ENCODE measurements at places on chromosomes 1 and 21.

DNA sequence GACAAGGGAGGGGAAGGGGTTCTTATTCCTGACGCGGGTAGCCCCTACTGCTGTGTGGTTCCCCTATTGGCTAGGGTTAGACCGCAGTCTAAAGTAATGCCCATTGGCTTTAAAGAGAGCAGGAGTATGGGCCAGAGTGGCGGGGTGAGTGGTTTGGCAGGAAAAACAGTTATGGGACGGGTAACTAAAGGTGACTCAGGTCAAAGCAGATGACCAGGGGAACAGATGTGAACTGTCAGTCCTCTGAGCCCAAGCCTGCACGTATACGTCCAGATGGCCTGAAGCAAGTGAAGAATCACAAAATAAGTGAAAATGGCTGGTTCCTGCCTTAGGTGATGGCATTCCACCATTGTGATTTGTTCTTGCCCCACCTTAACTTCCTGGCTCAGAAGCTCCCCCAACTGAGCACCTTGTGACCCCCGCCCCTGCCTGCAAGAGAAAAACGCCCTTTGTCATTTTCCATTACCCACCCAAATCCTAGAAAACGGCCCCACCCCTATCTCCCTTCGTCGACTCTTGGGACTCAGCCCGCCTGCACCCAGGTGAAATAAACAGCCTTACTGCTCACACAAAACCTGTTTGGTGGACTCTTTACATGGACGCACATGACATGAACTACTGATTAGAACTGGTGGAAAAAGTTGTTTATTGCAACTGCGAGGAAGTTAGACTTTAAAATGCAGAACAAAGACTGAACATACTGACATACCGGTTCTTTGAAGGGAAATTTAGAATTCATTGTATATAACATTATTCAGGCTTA lies 758 bp upstream of the ATAD3B start:
- no peak for DNase-seq

DNA sequence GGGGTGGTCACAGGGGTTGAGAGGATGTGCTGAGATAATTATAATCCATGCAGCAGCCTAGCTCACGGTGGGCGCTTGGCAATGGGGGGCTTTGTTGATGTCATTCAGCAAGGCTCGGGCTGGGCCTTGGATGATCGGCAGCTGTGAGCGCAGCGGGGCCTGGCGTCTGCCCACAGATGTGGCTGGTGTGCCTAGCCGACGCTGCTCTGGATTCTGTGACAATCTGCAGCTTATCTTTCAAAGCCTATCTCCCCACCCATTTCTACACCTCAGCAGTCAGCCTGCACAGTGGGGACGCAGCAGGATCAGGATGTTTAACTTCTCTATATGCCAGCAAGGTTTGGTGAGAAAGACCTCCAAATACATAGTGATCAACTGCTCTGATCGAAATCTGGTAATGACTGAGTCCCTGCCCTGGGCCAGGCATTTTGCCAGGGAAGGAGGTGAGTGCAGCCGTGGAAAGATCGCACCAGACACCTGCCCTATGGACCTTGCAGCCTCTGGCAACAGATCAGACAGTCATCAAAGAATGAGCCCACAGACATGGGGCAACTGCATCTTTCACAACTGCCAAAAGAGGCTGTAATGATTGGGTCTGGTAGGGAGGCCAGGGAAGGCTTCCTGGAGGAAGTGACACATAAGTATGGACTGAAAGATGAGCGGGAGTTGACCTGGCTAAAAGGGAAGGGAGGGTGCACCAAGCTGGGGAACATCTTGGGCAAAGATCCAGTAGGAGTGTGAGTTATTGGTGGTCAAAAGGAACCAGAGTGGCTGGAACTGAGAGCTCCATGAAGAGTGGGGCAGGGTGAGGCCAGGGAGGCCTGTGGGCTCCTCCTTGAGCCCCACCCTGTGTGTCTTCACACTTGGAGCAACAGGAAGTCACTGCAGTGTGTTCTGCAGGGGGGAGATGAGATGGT lies 35.3 kb downstream of the EPHB2 start:
- no peak for DNase-seq

DNA sequence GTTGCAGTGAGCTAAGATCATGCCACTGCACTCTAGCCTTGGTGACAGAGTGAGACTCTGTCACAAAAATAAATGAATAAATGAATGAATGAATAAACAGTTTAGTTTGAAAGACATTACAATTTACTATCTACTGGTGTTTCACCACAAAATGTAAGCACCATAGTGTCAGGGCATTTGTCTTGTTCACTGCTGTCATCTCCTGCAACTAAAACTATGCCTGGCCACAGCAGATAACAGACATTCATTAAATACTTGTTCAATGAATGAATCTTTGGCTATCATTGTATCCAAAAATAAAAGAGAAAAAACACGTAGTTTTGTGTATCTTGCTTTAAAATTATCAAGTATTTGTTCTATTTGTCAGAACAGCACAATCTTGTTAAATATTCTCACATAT lies 32.5 kb downstream of the SASS6 start:
- no peak for DNase-seq

DNA sequence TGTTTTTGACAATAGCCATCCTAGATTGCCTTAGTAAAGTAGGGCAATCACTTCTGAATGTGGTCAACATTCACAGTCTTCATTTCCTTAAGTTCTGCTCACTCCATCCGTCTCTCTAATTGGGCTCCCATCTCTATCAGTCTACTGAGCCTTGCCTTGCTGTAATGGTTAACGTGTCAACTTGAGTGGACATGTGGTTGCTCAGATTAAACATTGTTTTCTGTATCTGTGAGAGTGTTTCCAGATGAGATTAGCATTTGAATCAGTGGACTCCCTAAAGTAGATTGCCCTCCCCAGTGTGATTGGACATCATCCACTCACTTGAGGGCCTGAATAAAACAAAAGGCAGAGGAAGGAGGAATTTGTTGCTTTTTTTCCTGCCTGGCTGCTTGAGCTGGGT lies 26.4 kb downstream of the C1orf216 start:
- DNase-seq, result no peak

DNA sequence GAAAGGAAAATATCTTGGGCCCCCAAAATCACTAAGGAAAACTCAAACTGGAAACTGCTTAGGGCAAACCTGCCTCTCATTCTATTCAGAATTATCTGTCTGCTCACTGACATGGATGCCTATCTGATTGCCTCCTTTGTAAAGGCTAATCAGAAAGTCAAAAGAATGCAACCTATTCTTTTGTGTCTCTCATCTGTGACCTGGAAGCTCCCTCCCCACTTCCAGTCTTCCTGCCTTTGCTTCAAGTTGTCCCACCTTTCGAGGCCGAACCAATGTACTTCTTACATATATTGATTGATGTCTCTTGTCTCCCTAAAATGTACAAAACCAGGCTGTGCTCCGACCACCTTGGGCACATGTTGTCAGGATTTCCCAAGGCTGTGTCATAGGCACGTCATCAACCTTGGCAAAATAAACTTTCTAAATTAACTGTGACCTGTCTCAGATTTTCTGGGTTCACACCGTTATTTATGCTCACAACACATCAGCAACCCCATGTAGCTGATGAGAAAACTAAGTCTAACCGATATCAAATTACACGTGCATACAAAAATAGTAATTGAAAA lies 302.3 kb upstream of the NRIP1 start:
- no peak for DNase-seq

DNA sequence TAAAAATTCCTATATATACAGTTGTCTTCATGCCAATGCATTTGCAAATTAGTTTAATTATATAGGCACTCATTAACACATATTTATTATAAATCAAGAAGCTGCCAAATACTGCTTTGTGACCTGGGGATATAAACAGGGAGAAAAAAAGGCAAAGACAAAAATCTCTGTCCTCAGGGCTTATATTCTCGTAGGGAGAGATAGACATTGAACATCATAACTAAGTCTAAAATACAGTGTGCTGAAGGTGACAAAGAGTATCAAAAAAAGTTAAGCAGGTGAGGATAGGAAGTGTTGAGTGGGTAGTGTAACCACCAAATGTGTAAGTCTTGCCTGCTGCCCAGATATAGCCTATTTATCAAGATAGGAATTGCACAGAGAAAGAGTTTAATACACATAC lies 40.7 kb upstream of the LYPLAL1 start:
- DNase-seq, result no peak

- DNase-seq, result no peak
Observed at GRCh38 chr1:53982763-53983104, 35.3 kb downstream of the LDLRAD1 start.

DNA sequence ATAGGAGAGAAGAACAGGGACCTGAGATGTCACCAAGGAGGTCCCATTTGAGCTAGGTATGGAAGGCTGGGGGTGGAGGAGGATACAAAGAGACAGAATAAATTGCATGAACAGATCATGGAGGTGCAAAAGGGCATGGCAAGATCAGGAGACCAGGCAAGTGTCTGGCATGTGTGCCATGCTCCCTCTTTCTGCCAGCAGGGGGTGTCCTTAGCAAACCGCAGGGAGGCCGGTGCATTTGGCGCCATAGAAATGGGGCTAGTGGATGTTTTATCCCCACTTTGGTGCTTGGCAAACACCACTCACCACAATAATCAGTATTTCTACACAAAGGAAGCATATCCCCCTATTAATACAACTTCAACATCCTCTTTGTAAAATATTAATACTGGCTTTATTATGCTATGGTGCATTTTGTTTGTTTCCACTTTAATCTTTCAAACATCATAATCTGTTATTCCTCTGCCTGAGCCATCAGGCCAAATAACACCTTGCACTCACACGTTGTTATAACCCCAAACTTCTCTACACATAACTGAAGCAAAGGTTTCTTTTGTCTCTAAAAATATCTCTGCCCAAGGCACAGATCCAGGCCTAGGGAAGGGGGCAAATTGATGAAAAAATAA lies 25.9 kb downstream of the S100A6 start:
- peak; percentile 79 for DNase-seq

GRCh38 chr1:46547481-46548383 lies 3.7 kb downstream of the KNCN start:
- DNase-seq, result peak; percentile 42

- DNase-seq, result no peak
Observed at GRCh38 chr1:59194621-59195020, 102.3 kb upstream of the FGGY start.

DNA sequence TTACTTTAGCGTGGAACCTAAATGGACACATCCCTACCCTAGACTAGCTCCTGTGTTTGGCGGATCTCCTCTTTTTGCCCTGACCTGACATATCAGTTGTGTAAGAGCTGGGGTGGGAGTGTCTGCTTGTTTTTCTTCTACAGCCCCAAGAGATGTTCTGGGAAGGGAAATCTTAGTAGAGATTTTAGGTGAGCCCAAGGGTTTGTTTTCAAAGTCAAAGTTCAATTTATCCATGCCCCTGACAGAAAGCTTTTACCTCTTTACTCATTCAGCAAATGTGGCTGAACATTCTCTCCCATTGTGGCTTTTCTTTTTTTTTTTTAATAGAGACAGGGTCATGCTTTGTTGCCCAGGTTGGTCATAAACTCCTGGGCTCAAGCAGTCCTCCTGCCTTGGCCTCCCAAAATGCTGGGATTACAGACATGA lies 7.3 kb upstream of the TARS2 start:
- no peak for DNase-seq

DNA sequence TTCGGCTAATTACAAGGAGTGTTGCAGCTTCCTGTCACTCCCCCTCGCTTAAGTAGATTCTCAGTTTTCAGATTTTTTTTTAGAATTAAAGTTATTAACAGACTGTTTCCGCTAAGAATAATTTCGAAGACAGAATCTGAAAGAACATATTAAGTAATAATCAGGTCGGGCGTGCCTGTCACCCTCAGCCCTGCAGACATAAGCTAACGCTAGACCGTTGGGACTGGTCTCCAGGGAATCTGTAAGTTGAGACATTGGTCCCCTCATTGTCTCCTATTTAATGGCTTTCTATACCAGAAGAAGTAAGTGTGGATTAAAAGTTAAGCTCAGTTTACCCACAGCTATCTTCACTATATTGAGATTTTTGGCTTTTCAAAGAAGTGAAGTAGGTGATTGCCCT lies 14.5 kb downstream of the NMNAT1 start:
- no peak for DNase-seq

DNA sequence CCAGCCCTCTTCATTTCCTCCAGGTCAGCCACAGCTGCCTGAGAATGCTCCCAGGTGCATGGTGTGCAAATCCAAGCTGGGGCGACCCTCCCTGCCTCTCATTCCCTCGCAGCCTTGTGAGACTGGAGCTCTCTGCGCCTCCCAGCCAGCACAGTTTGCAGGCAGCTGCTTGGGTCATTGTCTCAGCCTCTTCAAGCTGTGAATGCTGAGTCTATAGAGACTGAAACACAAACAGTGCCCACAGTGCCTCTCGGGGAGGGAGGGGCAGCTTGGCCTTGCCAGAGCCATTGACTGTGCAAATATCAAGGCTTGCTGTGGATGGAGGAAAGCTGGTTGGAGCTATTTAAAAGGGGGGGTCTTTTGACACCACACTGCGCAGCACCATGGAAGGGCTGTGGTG lies 10.6 kb downstream of the PLXNA2 start:
- DNase-seq, result no peak

DNA sequence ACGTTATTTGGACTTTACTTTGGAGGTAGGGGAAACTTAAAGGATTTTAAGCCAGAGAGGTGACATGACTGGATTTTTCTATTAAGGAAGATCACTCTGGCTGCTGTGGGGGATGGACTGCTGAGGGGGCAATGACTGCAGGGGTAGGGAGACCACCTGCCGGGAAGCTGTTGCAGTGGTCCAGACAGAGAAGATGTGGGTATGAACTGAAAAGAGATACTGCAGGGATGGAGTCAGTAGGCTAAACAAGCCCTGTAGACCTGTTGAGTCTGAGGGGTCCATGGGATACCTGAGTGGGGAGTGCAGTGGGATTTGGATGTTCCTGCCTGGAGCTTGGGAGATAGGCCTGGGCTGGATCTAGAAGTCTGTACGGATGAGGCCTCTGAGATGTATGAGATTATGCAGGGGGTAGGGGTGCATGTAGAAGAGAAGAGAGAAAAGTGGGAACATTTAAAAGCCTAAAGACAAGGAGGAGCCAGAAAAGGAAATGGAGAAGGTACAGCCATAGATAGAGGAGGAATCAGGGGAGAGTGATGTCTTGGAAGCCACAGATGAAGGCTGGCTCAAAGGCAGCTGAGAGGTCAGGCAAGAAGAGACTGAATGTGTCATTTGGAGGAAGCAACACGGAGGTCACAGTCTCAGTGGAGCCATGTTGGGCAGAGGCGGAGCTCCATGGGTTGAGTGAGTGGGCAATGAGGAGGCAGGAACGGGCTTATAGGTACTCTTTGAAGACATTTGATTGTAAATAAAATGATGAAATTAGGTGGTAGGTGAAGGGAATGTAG lies 25.9 kb upstream of the KCNA2 start:
- DNase-seq, result no peak

GRCh38 chr21:34091607-34092006 lies 18.2 kb downstream of the MRPS6 start:
- no peak for DNase-seq

- no peak for DNase-seq
Observed at GRCh38 chr1:88060750-88061491, 623.2 kb upstream of the PKN2 start.

GRCh38 chr1:151006327-151007052 lies at the start of gene MINDY1:
TSS of gene MINDY1 (minus strand) at chr1:151006902. CDS start at chr1:151002617, 4,285 bp downstream.
- peak; percentile 56 for DNase-seq

GRCh38 chr1:170885551-170885950 lies 49.8 kb upstream of the MROH9 start:
- no peak for DNase-seq

GRCh38 chr1:201128476-201128875 lies 1.5 kb upstream of the ASCL5 start:
- no peak for DNase-seq
